ENCODE measurements at places on chromosomes 11 and 22. TPM values are rescaled to one million over a fixed set of nuclear protein-coding genes. Genes with fewer than 3 reads are reported as not detected.

GRCh38 chr11:76658651-76659650 lies 11.6 kb downstream of the LRRC32 start:
- no peak for DNase-seq

DNA sequence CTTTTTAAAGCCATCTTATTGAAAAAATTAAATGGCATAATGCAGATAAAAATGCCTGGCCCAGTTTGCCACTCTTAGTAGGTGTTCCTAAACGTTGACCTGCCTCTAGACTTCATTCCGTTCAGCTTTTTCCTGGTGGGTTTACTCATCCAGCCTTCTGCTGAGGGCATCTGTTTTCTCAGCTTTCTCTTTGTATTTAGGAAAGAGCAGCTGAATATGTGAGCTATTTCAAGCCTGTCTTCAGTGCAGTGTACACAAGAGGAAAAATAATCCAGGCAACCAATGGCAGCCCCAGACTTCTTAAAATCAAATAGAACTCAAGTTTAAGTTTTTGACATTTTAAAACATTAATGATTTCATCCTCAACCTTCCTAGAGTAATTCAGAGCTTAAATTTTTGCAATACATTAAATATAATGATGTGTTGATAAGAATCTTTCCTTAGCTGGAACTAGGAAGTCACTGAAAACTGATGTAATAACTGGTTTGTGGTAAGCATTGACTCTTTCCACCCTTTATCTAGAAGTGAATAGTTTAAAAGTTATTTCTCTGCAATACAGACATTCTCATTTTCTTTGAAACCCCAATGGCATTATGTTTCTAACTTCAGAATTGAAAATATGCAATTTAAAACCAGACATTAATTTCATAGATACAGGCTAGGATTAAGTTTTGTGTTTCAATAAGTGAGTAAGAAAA lies 165.4 kb downstream of the AASDHPPT start:
- DNase-seq: no peak

The CLMP gene
- total RNA-seq: 53.9 TPM

GRCh38 chr11:18766015-18766414 lies 25.6 kb downstream of the PTPN5 start:
- DNase-seq: no peak

The C1QTNF4 gene
- total RNA-seq: 5.5 TPM

Data from mucosa of gallbladder (tissue), 1 donor.